KG1 (cell line): ENCODE measurements at places on chromosomes 7 and 10.

GRCh38 chr10:123537188-123537961, 128.8 kb upstream of the GPR26 start:
- no peak for DNase-seq

DNA sequence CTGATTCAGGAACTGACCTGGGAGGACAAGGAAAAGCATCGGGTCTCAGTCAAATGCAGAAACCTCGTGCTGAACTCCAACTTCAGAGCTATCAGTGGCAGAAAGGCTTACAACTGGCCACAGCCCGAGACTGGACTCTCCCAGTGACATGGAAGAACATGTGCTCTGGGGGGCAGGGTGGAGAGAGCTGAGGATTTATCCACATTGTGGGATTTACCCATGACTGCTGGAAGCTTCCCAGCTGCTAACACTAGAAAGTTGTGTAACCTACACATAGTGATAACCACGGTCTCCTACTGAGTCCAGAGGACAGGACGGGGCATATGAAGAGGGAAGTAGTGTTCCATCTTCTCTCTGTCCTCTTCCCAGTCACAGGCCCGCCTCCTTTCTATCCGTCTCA, 103.4 kb downstream of the ITIH5 start:
- no peak for DNase-seq

DNA sequence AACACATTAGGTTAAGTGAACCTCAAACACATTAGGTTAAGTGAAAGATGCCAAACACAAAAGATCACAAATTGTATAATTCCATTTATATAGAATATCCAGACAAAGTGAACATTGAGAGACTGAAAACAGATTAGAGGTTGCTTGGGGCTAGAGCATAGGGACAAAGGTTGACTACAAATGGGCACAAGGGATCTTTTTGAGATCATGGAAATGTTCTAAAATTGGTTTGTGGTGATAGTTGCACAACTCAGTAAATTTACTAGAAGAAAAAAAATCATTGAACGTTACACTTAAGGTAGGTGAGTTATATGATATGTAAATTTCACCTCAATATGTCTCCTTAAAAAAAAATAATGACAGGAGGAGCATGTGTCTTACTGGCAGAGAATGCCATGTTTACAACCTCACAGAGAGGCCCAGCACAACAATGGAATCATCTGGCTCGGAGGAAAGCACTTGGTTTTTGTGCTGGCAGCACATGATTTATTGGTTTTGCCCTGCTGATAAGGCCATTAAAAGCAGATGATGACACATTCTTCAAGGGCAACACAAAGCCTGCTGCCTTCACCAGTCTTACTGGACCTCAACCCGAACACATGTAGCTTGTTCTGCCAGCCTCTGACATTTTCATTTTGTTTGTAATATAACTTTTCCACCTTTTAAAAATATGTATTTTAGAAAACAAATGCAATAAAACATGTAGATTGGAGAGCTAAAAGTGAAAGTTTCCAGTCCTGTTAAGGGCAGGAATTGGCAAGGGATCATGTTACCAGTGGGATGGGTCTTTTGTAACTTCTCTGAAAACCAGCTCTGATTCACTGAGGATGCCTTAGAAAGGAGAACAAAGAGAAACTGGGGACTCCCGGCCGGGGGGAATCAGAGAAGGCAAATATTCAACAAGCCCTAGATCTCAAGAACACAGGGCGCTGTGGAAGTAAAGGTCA, 11.9 kb upstream of the LMOD2 start:
- DNase-seq: no peak

DNA sequence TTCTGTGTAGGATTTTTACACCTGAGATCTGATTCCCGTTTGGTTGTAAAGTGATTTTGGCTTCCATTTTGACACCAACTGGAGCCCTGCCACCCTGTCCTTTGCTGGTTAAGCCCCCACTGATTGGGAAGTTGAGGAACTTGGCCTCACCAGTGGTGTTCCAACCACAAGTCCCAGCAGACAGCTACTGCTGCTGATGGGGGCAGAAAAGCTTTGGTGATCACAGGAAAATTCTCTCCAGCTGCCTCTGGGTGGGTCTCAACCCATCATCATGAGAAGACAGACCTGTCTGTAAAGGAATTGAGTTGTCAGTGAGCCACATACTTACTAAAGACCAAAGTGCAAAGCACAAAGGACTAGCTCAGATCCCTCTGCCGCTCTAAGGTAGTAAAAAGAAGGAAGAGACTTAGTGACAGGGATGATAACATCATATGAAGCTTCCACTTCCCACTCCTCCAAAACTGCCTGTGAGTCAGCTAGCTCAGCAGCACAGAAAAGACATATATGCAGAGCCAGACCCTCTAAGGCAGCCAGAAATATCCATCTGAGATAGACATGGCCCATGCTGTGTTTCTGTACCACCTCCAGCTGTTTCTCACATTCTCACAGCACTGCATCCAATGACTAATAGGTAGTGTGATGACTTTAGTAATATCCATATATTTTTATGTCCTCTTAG, 22.4 kb upstream of the LRRC17 start:
- no peak for DNase-seq

- DNase-seq: no peak
Observed at GRCh38 chr7:140655511-140656408, 15.1 kb upstream of the DENND2A start.

DNA sequence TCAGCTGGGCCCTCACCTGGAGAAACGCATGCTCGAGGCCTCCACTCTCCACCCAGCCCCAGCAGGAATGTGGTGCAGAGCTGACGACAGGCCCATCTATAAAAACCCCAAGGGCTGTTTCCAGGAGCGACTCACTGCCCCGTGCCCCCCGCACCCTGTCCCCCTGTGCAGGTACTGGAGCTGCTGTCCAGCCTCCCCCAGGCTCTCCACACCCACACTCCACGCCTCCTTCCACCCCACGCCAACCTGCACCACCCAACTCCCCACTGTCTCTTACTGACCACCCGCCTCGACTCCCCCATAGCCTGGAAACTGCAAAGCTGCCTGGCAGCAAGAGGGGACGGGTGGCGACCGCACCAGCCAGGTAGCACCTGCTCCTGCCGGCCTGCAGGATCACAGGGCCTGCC, 43.3 kb downstream of the DIP2C start:
- no peak for DNase-seq

DNA sequence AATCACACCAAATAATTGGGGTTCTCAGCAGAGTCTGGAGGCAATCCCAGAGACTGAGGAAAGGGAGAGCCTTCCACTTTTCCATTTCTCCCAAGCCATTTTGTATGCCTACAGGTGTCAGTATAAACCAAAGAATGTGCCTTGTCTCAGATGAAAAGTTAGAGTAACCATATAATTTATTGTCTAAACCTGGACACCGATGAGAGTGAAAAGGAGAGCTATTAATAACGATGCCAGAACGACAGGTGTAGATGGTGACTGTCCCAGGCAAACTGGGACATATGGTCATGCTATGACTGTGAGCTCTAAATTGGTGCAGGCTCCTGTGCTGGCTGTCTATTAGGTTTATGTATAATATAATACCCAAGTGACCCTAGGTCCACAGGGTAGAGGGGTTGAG, 219.6 kb downstream of the ARHGAP12 start:
- no peak for DNase-seq

DNA sequence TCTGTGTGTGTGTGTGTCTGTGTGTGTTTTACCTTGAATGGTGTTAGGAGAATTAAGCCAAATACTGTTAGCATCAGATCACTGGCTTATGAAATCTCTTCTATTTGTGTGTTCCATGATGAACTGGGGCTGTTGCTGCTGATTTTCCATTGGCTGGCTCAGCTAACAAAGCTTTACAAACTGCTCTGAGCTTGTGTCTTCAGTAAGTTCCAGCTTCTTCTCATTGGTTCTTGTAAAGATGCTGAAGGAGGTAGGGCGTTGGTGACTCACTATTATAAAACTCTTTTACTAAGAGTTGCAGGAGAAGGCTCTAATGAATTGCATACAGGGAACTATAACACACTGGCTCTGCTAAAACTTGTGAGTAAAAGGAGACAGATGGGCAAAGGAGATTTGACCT, 136.4 kb upstream of the PRKCQ start:
- DNase-seq: no peak

DNA sequence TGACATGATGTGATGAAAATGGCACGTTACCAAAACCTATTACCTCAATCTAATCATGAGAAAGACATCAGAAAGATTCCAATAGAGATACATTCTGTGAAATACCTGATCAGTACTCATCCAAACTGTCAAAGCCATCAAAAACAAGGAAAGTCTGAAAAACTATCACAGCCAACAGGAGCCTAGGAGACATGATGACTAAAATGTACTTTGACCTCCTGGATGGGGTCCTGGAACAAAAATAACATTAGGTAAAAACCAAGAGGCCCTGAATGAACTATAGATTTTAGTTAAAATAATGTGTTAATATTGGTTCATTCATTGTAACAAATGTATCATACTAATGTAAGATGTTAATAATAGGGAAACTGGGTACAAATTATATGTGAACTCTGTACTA, 113.9 kb upstream of the LRGUK start:
- no peak for DNase-seq

DNA sequence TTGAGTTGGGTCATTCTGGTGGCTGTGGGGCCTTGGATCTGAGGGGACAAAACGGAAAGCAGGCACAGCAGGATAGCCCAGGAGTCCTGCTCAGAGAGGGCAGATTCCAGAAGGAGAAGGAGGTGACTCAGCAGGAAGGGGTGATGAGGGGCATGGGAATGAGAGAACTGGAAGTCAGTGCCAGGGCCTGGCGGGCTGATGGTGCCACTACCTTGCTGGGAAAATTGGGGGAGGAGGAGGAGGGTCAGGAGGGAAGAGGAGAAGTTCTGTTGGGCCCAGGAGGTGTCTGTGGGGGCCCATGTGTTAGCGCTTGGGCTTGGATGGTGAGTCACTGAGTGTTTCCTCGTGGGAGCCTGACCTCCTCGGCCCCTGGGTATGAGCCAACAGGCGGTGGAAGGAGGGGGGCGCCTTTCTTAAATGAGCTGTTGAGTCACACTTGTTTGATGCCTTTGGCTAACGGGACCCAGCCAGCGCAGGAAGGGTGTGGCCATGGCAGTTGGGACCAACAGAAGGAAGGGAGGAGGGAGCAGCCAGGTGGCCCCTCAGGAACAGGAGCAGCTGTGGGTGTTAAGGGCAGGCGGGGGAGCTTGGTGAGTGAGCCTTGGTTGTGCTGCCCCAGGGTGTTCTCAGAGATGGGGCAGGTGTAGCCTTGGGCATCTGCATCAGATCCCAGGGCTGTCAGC, 130.0 kb upstream of the BTBD16 start:
- no peak for DNase-seq

GRCh38 chr7:108454317-108454673, 1.9 kb downstream of the NRCAM start:
- no peak for DNase-seq

GRCh38 chr10:132132421-132132841, 54.3 kb upstream of the DPYSL4 start:
- no peak for DNase-seq

DNA sequence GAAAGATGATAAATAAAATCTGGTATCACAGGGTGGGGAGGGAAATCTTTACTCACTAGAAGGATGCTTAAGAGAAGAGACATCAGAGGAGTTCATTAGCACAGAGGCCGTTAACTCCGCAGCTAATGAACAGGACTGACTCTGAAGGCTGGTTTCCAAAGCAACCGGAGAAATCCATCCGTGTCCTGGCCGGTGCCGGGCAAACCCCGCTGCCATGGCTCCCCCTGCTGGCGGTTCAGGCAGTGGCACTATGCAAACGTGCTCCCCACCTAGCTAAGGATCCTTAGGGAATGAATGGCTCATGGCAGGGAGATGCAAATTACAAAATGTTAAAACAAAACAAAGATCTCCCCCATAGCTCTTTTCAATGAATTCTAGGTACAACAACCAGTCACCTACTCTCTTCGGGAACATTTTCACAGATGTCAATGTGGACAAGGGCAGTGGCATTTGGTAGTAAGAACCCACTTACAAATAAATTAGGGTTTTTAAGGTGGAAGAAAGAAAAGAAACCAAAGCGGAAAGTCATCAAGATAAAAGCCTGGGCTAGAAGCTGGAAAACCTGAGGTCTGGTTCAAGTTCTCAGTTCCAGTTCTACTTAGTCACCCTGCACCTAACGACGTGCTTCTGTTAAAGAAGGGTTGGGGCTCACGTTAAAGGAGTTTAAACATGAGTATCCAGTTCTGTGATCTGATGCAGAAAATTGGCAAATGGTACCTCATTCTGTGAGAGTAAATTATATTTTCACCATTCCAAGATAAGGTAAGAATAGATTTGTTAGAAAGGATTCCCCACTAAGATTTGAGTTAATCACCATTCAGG, 138.2 kb downstream of the SVIL start:
- no peak for DNase-seq

GRCh38 chr7:27110186-27111031, 7.9 kb upstream of the HOXA2 start:
- DNase-seq: no peak

DNA sequence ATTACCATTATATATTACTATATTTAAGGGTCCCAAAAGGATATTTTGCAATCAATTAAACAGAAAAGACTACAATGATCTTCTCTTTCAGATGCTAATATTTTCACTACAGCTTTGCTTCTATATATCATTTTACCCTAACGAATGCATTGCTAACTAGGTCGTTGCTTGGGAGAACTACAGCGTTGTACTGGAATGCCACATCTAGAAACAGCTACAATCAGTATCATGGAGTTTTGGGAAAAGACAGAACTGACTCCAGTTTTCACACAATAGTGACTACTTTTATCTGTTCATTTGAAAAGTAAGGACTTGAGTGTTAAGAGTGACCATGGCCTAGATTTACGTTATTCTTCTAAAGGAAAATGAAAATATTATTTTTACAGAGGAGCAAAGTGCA, 38.5 kb downstream of the LRRN3 start:
- DNase-seq: no peak

GRCh38 chr10:11320809-11321520, 290.5 kb downstream of the USP6NL start:
- no peak for DNase-seq

DNA sequence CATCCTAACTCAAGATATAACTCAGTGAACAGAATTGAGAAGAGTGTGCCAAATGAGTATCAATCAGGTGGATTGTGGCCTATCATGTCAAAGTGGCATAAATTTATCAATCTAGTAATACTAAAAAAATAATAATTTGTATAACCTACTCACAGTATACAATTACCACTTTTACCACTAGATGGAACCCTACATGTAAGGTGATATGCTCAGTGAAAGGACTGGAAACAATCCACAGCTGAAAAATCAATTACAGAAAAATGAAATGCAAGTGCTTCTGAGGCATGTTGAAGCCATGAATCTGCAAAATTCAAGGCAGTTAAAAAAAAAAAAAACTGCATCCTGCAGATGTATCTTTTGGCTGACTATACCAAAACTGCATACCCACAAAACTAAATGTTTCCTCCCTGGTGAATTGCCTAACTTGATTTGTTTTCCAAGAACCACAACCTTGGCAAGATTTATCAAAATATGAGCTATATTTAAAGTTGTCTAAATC, 13.9 kb downstream of the ARHGAP19 start:
- no peak for DNase-seq

DNA sequence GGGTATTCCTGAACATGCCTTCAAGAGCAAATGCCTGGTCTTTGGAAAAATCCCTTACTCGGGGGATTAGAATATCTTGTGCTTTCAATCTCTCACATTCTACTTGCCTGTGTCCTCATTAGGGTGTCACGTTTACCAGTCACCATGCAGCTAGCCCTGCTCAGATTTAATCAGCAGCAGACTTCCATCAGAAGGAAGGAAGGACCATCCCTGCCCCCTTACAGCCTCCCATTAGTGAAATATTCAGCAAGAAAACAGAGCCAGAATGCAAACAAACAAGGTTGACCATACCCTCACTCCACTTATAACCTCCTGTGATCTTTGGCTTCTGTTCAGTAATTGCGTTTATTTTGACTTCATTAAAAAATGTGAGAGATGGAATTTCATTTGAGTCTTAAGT, 208.6 kb downstream of the CXCL12 start:
- DNase-seq: no peak

GRCh38 chr7:24930856-24931255, 49.1 kb downstream of the OSBPL3 start:
- DNase-seq: no peak
